Right cardiac atrium (tissue), 5 donors: ENCODE measurements at places on chromosomes 13 and 19.

GRCh38 chr13:106712381-106712780 lies 144.4 kb upstream of the ARGLU1 start:
- DNase-seq: no peak

DNA sequence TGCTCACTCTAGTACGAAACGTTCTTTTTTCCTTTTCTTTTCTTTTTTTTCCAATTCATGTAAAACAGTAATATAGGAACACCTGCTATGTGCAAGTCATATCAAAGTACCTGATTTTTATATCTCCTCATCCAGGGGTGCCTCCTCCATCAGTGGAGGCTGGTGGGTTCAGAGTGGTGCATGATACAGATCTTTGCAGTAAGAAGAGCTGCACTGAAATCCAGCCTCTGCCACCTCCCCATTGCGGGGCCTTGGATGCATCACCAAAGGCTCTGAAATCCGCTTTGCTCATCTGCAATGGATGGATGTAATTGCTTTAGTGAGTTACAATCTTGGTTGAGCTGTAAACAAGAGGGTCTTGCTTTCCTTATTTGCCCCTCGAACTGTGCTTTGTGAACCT lies 38.3 kb downstream of the GPR12 start:
- no peak for DNase-seq

GRCh38 chr19:2096034-2096479 lies at the start of gene MOB3A:
MOB3A (minus strand) TSS chr19:2096326; CDS start chr19:2078560, 17,766 bp downstream.
- peak; percentile 97 for DNase-seq

GRCh38 chr13:38430796-38431195 lies 81.1 kb downstream of the UFM1 start:
- no peak for DNase-seq

- DNase-seq: no peak
Measured at GRCh38 chr19:50759886-50760285, 10.4 kb upstream of the GPR32 start.

DNA sequence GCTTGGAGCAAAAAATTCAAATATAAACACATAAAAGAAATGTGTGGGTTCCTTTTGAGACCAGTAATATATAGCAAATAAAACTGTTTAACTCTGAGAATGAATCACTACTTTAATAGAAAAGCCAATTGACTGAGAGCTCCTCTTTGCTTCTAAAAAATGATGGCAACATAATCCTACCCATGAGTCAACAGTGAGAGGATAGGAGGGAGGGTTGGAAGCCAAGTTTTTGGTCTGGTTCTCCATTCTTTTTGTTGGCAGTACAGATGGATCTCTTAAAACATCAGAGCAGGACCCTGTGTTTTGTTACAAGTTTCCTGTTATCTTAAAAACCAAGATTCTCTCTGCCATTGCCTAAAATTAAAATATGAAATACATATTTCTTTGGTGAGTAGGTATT lies 50.0 kb upstream of the POSTN start:
- DNase-seq: no peak

DNA sequence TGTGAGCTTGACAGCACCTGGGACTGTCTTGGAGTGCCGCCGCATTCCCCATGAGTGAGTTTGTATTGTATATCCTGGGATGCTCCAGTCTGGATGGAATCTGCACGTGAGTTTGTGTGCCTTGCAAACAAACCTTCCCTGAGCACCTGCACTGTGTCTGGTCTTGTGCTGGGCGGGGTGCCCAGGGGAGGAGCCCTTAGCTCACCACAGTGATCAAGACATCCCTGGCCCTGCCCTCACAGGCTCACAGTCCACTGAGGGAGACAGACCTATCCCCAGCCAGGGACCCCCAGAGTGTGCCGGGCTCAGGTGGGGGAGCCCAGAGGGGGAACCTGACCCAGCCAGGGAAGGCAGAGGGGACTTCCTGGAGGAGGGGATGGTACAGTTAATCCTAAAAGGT lies 1.7 kb upstream of the BCAM start:
- peak; percentile 28 for DNase-seq

DNA sequence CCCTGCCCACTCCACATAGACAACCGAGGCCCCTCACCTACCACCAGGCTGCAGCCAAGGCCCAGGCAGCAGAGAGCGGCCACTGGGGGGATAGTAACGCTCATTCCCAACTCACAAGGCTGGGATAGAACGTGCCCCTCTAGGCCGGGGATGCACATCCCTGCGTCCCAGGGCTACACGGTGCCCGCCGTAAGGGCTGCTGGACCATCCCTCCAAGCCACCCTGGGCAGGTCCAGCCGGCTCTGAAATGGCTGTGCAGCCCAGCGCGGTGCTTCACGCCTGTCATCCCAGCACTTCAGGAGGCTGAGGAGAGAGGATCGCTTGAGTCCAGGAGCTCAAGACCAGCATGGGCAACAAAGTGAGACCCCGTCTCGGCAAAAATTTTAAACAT lies 3.2 kb downstream of the REXO1 start:
- no peak for DNase-seq

DNA sequence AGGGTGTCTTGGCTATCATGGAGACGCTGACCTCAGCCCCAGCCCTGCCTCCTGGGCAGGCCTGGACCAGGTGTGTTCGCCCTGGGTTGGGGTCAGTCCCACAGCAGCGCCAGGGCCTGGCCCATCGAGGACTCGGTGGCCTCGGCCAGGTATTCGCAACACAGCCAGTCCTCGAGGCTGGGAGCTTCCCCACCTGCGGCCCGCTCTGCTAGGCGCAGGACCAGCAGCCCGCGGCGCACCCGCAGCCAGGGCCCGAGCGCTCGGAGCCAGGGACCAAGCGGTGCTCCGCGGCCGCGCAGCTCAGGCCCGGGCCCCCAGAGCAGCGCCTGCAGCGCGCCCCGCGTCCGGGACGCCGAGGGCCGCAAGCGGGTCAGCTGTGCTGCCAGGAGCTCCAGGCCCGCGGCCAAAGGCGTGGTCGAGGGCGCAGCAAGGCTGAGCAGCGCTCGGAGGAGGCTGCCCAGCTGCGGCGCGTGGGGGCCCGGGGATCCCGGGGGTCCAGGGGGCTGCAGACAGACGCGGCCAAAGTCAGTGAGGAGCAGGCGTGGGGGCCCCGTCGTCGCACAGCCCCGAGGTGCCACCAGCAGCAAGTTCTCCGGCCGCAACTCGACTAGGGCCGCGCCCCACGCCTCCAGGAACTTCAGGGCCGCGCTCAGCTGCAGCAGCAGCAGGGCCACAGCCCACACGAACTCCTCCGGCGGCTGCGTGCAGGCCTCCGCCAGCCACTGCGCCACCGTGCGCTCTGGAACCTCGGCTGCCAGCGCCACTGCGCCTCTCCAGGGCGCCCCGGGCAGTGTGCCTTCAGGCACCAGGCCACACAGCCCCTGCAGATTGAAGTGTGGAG lies 6.2 kb downstream of the PEAK3 start:
- peak; percentile 68 for DNase-seq

GRCh38 chr13:101026328-101026727 lies 351.7 kb upstream of the TMTC4 start:
- DNase-seq: no peak

DNA sequence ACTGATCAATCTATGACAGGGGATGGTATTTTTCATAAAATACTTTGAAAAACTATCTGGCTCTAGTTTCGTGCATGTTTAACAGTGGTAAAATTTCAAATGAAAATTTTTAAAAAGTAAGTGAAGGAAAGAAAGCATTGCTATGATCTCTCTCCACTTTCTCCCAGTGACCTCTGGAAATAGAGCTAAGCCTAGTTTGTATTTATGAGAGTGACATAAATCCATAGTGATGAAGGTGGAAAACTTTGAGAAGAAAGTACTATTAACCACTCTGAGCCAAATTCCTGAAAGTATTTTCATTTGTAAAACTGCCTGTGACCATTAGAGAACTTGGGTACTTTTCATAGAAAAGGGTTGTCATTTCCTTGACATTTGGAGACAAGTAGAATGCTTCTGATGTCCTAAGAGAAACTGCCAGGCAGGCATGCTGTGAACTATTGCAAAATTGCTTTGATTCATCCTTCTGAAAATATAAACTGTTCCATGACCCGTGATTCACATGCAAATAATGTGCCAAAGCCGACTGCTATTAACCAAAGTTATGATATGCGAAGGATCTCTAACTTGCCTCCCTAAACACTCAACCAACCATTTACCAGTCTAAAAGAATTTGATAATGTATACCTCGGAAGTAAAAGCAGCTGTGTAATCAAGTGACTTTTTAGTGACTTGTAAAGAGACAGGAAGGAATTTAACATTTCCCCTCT lies 133.2 kb downstream of the VWA8 start:
- peak; percentile 22 for DNase-seq

GRCh38 chr13:63297163-63297562 lies 1881.5 kb upstream of the PCDH20 start:
- no peak for DNase-seq

DNA sequence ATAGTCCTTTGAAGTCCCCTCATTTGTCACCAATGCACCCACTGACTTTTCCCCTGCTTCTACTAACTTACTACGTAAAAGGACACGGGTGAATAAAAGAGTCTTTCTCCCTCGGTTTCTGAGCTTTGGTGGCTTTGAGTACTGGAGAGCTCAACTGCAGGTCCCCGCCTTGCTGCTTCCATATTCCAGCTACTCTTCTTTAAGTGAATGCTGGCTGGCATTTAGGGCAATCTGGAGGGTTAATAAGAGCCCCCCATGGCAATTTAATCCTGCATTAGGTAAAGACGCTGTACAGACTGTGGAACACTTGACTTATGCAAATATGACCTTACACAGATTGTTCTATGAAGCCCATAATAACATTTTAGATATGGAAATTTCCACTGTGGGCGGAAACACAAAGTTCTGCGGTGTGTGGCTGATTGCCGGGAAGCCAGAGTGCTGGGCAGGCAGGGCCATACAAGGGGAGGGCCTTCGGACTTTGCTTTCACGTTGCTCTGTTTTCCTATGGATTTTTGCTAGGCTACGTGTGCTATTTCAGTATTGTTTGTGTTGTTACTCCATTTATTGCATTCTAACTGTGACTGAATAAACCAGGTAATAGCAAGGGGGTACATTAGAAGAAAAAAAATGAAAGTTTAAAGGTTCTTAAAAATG lies 97.5 kb downstream of the SLC10A2 start:
- DNase-seq: no peak

DNA sequence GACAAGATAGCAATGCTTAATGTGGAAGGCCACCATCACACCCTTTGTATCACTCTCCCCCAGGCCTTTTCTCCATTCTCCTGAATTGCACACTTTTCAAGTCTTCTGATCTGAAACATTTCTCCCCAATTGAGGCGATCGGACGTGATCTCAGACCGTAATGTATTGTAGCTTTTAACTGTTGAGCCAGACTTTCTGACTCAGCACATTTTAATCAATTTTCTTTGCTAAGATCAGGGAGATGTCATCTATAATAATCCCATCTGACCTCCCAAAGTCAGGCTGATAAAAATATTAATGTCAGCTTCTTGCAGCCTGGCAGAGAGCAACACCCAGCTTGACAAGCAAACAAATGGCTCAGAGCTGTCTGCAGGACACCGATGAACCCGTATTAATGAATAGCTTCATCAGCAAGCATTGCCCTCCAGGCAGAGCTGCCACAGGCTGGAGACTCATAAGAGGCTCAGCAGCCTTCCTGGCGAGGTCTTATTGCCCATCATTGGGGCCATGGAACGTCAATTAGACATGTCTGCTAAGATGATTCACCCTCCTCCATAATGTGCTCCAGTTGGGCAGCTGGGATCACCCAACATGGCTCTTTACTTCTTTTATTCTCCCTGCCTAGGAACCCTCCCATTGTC lies 60.2 kb upstream of the UQCRFS1 start:
- no peak for DNase-seq

GRCh38 chr19:31491242-31491641 lies 142.0 kb upstream of the TSHZ3 start:
- DNase-seq: no peak

DNA sequence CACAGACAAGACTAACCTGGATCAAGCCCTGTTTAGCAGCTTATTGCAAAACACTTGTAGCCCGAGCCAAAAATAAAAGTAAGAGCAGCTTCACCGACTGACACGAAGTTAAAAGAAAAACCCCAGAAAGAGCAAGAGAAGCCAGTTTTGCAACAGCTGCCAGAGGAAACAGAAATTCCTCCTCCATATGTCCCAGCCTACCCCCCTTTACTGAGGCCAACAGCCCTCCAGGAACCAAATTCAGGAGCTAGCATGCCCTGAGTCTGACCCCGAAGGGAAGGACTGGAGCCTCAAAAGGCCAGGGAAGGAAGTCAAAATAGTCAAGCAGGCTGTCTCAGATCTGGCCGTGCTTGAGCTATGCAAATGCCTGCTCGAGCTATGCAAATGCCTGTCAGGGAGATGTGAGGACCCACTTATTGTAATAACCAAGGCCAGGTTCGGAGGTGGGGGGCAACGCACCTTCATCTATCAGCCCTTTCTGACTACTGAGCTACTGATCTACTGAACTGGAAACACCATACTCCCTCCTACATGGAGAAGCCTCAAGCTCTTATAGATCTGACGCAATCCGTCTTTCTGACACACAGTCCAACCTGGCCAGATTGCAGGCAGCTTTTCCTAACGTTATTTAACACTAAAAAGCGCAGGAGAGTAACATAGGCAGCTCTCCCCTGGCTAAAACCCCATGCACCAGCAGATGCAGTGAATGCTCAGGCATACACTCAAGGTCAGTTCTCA lies 6.7 kb downstream of the SIGLEC11 start:
- DNase-seq: peak; percentile 52

DNA sequence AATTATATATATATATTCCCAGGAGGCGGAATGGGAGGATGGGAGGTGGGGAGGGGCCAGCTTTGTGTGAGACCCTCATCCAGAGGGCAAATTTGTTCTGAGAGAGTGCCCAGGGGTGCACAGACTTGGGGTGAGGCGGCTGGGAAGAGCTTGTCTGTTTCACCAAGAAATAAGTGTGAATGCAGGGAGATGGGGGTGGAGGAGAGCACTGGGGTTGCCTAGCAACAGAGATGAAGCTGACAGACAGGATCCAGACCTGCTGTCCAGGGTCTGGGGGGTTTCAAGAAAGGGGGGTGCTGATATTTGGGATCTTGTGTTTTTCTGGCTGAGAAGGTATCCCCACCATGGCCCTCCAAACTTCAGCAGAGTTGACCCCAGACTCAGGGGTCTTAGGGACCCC lies 18.6 kb upstream of the TNFAIP8L1 start:
- DNase-seq: no peak

- no peak for DNase-seq
Measured at GRCh38 chr13:111239764-111240670, 80.4 kb upstream of the TEX29 start.

GRCh38 chr13:30559274-30559673 lies 58.4 kb upstream of the USPL1 start:
- no peak for DNase-seq

DNA sequence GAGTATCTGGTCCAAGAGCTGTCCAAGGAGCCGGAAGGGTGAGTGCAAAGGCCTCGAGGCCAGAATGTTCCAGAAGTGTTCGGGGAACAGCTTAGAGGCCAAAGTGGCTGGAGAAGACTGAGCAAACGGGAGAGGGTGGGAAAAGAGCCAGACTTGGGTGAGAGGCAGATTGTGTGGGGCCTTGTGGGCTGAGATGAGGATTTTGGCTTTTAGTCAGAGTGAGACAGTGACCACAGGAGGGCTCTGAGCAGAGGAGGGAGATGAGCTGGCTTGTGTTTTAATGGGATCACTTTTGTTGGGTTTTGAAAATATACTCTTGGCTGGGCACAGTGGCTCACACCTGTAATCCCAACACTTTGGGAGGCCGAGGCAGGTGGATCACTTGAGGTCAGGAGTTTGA lies 5.6 kb downstream of the NANOS2 start:
- DNase-seq: no peak

GRCh38 chr19:5803441-5803751 lies 1.5 kb upstream of the NRTN start:
- DNase-seq: no peak

- DNase-seq: no peak
Measured at GRCh38 chr13:44507639-44508038, 68.5 kb downstream of the TSC22D1 start.

- DNase-seq: no peak
Measured at GRCh38 chr19:6362351-6362801, 1.0 kb downstream of the CLPP start.
